Epithelial cell of alveolus of lung (primary cell): ENCODE measurements at places on chromosomes 2 and 18. TPM values are rescaled to one million over a fixed set of nuclear protein-coding genes. Genes with fewer than 3 reads are reported as not detected.

The CYTIP gene
- not detected in 2 replicates for total RNA-seq

The LINC00305 gene
- not detected in 2 replicates for total RNA-seq

The CFC1 gene
- total RNA-seq: not detected in 2 replicates

The CNGA3 gene
- not detected in 2 replicates for total RNA-seq

The GATA6 gene
- 27.4 and 38.5 TPM in 2 replicates for total RNA-seq

The CDCA7 gene
- total RNA-seq: 9.0 and 17.3 TPM in 2 replicates

The OTOF gene
- total RNA-seq: 0.24 TPM in 1 of 2 replicates, not detected in the other

The BARD1 gene
- total RNA-seq: 7.3 and 10.7 TPM in 2 replicates

The NR4A2 gene
- total RNA-seq: 1.0 and 57.6 TPM in 2 replicates

The PDCD1 gene
- total RNA-seq: not detected in 2 replicates

The RAD51AP2 gene
- total RNA-seq: under 0.01 TPM in 1 of 2 replicates, not detected in the other

The DAPL1 gene
- not detected in 2 replicates for total RNA-seq

The COL6A3 gene
- 1,213 and 2,045 TPM in 2 replicates for total RNA-seq

The RPRM gene
- total RNA-seq: not detected in 2 replicates

The SMAD7 gene
- 23.8 and 26.3 TPM in 2 replicates for total RNA-seq

The GKN2 gene
- total RNA-seq: not detected in 2 replicates

The CD8A gene
- not detected in 2 replicates for total RNA-seq

The TPO gene
- total RNA-seq: not detected in 2 replicates

The NEB gene
- 0.91 and 1.9 TPM in 2 replicates for total RNA-seq

The C2orf78 gene
- total RNA-seq: not detected in 2 replicates

The CETN1 gene
- total RNA-seq: not detected in 2 replicates

The GKN1 gene
- not detected in 2 replicates for total RNA-seq

The RAB6C gene
- under 0.01 TPM in 1 of 2 replicates, not detected in the other for total RNA-seq

The C2orf15 gene
- not detected in 2 replicates for total RNA-seq

The LYG2 gene
- not detected in 2 replicates for total RNA-seq

The MEP1B gene
- not detected in 2 replicates for total RNA-seq

The TCF23 gene
- total RNA-seq: not detected in 2 replicates

The ACKR3 gene
- 2.1 and 2.7 TPM in 2 replicates for total RNA-seq

The SERPINB8 gene
- total RNA-seq: 1.4 and 15.6 TPM in 2 replicates
